AG04450 (cell line): ENCODE measurements at places on chromosomes 6 and 20.

GRCh38 chr20:19816386-19816785 is 58.3 kb downstream of the RIN2 start:
- no peak for DNase-seq

DNA sequence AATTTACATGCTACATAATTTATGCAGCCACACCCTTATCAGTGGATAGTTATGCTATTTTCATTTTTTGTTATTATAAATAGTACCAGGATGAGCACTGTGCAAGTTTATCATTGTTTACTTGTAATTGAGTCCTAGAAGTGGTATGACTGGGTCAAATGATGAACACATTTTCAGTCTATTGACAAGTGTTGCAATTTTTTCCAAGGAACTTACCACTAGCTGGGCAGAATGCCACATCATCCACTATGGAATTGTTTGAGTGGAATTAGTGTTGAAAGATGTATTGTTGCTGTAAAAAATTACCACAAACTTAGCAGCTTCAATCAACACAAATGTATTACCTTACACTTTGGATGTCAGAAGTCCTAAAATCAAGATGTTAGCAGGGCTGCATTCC is 38.1 kb upstream of the OPN5 start:
- DNase-seq, result no peak

GRCh38 chr6:32073101-32073500 is 34.9 kb downstream of the CYP21A2 start:
- DNase-seq, result no peak

- no peak for DNase-seq
Observed at GRCh38 chr6:2658788-2659187, 91.9 kb downstream of the MYLK4 start.

GRCh38 chr6:147961481-147962141 is 381.0 kb upstream of the SASH1 start:
- DNase-seq, result no peak

DNA sequence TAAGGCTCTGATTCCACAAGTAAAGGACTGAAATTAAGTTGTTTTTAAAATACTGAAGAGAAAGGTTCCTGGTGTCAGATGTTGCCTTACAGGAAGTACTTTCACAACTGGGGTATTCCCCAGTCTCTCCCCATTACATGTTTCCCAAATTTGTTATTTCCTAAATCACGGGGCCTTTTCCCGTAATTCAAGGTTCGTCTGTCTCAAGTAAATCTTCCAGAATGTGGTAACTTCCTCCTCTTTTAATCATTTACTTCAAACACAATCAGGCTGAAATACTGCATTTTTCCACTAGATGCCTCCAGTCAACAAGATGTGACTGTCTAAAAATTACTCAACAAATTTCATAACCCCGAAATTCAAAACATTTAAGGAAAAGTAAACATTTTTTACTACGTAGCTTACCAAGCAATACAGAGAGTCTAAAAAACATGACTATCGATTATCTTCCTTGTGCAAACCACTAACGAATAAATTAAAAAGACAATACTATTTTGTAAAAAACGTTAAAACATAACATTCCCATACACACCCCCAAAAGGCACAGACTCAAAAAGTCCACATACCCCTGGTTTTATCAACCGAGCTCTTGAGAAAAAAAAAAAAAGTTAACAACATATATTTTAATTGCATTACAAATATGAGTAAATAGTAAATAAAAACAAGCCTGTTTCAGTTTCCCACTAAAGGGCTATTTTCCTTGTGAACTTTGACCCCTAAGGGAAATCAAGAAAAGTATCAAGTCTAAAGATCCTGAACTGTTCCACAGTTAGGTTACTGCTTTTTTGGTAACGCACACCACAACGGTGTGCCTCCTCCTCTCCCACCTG is 1.7 kb downstream of the SOD2 start:
- peak; percentile 81 for DNase-seq

DNA sequence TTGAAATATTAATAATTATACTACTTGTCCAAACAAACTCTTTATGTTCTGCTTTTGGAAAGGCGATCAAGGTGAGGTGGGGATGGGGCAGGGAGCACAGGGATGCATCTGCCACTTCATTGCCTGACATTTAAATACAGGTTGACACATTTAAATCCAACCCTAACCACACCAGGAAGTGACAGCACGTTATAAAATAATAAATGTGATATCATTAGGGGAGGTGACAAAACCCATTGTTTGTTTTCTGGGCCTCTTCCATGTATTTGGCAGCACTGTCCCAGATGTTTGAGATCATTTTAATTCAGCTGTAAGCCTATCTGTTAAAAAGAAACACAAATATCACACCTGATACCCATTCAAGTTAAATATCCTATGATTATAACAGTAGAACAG is 342.4 kb upstream of the ARID1B start:
- DNase-seq, result no peak

DNA sequence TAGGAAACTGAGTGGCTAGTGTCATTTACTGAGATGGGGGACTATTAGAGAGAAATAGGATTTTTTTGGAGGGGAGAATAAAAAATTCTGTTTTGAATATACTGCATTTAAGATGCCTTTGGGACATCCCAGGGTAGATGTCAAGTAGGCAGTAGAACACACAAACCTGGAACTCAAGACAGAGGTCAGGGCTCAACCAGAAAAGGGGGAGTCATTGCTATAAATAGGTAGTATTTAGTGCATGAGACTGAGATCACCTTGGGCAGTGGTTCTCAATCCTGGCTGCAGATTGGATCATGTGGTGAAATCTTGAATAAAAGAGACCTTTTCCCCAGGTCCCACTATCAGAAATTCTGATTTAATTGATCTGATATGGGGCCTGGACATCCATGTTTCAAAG is 110.5 kb upstream of the SUPT3H start:
- DNase-seq, result no peak
